Myocyte (in vitro differentiated cells): ENCODE measurements at places on chromosomes 13 and 19.

- no peak for DNase-seq
These were observed 180.0 kb downstream of the LHFPL6 start for GRCh38 chr13:39422845-39423565.

DNA sequence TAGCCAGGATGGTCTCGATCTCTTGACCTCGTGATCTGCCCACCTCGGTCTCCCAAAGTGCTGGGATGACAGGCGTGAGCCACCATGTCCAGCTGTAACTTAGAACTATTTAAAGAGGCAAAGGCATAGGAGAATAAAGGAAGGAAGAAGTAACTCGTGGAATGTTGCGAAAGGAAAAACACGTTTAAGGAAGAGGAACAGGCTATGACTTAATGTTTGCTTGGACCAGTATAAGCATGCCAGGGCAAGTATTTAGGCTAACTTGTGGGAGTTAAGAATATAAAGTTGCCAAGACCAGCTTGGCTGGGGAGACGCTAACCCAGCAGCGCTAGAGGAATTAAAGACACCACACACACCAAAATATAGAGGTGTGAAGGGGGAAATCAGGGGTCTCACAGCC, 33.5 kb downstream of the ZNF844 start:
- DNase-seq, result no peak

GRCh38 chr13:51729866-51730553, 74.0 kb downstream of the DHRS12 start:
- DNase-seq, result peak; percentile 73

GRCh38 chr13:97948041-97948440, 5.4 kb upstream of the IPO5 start:
- DNase-seq, result no peak
